Activated CD8-positive, alpha-beta memory T cell treated with anti-CD3 and anti-CD28 coated beads for 1 hour (primary cell): ENCODE measurements at places on chromosomes 11 and 22.
A peak's percentile ranks its signal among the peaks of the same experiment; 100 is the strongest.

DNA sequence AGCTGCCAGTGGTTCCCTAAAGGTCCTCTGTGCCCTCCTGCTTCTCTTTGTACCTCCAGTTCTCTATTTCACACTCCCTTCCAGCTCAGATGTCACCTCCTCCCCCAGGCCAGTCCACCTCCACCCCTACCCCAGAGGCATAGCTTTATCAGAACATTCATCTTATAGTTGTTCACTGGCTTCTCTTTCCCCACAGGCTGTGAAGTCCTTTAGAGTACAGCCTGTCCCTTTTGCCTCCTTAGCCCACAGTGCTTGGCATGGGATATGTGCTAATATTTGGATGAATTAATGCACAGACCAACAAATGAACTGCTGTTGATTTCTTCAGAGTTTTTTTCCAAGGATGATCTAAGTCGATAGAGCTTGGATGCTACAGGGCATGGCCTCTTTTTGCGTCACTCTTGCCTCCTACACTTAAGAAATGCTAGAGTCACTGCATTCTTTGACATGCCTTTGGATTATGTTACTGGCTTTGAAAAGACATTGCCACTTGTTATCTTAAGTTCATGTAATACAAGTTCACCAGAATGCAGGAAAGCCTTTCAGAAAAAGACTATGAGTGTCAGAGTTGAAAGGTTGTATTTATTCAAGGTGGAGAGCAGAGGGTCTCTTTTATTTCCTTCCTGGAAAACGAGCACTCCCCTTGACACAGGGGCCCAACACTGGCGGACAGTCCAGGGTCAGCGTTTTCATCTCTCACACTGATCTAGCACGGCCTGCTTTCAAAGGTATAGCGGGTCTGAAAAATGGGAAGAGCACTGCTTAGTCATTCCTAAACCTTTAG, 75.7 kb downstream of the PISD start:
- no peak for DNase-seq

GRCh38 chr11:66334605-66335442, 1.4 kb downstream of the RIN1 start:
- DNase-seq = no peak

- no peak for DNase-seq
These were observed 4.6 kb downstream of the CARD10 start for GRCh38 chr22:37514526-37515051.

DNA sequence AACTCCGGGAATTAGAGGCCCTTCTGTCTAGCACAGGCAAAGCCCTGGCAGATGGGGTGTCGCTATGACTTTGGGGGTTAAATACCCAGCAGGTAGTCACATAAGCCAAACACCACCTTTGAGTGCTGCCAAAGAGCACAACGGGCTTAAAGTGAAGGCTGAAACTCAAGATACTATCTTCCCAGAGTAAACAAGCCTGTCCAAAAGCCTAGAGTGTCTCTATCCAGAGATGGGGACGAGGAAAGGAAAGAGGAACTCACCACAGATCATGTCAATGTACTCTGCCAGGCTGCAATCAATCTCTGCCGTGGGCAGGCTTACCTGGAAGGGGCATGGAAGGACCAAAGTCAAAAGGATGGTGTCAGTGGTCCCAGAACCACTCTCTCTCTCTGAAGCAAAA, 14.5 kb downstream of the TMEM25 start:
- no peak for DNase-seq

GRCh38 chr22:17213976-17214375, 5.3 kb downstream of the ADA2 start:
- peak; percentile 7 for DNase-seq

DNA sequence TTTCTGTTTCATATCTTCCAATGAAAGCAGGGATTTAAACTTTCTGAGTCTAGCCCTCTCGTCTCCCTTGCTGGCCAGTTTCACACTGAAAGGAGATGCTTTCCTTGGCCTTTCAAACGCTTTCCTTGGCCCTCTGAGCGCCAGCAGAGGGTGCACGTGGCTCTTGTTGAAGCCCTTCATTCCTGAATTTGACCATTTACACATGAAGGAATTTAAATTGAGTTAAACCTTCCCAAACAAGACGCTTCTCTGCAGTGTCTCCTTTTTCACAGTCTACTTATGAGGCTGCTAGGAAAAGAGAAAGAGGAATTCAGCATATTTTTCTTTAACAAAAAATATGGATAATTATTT, 21.6 kb downstream of the NNMT start:
- DNase-seq = no peak

DNA sequence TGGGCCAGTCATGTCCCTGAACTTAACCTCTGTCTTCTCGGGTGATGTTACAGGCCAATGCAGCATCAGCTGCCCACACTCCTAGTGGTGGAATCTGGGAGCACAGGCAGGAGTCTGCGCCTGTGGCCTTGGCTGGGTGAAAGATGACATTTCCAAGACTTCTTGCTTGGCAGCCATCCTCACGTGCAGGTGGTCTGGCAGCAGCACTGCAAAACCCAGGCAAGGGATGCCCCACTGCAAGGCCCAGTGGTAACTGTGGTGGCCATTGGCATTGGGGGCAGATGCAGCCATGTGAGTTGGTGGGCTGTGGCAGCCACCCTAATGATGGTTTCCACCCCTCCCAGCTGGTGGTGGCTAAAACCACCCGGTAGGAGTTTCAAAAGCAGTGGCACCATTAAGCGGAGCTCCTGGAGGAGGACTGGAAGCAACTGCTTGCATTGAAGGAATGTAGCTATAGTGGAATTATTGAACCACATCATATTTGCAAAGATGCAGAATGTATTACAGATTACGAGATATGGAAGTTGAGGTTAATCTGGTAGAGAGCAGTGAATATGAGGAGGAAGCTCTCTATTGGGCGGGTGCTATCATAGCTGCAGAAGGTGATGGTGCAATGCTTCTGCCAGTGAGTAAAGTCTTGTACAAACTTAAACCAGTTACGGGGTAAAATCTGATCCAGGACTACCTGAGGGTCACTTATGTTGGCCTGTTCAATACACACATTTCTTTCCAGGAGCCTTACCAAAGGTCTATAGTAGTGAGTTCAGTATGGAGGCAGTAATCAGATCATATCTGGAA, 120.7 kb upstream of the TOP3B start:
- DNase-seq = no peak

GRCh38 chr22:47174096-47174495, 411.6 kb downstream of the TBC1D22A start:
- DNase-seq = no peak

DNA sequence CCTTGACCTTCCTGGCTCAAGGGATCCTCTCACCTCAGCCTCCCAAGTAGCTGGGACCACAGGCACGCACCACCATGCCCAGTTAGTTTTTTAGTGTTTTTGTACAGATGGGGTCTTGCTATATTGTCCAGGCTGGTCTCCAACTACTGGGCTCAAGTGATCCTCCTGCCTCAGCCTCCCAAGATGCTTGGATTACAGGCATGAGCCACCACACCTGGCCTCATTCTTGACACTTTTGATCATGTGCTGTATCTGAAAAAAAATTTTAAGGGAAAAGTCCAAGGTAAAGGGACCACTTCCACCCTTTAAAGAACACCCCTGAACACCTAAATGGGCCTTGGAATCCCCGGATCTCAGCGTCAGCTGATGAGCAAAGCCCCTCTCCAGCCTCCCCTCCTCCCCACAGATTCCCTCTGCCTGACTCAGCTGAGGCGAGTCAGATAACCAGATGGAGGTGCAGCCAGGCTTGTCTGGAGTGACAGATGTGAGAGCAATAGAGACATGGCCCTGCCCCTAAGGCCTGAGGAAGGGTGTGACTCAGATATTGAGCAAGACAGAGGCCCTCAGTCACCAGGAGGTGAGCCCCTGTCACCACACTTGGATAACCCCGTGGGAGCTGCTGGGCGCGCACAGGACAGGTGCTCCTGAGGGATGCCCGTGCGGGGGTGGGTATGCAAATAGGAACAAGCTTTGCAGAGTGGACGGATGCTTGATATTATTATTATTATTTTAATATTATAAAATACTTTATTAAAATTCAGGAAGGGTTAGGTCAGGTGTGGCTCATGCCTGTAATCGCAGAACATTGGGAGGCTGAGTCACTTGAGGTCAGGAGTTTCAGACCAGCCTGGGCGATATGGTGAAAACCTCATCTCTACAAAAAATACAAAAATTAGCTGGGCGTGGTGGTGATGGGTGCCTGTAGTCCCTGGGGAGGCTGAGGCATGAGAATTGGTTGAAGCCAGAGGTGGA, 5.0 kb upstream of the CCDC88B start:
- DNase-seq = no peak

DNA sequence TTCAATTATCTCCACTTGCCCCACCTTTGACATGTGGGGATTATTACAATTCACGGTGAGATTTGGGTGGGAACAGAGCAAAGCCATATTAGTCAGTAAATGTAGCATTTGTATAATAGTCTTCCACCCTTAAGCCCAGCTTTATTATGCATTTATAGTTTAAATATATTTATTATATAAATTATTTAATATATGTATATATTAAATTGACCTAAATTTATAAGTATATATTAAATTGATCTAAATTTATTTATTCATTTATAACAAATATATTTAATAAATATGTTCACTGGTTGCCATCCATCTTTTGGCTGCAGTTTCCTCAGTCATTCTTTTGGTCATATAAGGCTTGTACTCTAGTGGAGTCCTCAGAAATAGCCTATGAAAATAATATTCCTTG, 23.6 kb upstream of the CHORDC1 start:
- no peak for DNase-seq

DNA sequence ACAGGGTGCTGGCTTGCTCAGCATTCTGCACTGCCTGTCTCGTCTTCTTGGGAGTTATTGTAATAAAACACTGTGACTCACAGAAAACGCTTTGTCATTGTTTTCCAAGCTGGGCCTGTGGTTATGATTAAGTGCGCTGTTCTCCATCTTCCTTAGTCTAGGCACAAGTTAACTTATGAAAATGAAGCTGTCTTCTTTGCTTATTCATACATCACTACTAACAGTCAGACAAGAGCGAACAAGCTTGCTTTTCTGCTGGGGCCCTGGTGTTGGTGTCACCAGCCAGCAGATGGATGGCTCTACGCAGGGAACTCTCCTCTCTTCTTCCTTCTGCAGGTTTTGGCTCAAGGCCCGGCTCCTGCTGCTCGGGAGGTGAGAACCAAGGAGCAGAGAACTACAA, 380.1 kb upstream of the SYN3 start:
- no peak for DNase-seq

DNA sequence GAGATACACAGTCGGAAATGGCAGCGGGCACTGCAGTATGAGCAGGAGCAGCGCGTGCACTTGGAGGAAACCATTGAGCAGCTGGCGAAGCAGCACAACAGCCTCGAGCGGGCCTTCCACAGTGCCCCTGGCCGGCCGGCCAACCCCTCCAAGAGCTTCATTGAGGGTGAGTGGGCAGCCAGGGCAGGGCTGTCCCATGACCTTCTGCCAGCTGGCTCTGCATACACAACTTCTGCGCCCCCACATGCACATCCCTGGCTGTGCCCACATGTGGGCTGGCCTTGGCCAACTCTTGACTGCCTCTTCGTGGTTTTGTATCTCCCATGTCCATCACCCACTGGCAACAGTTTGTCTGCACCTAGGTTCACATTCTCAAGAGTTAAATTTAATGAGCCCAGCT, 81.1 kb downstream of the MORC2 start:
- DNase-seq = no peak

DNA sequence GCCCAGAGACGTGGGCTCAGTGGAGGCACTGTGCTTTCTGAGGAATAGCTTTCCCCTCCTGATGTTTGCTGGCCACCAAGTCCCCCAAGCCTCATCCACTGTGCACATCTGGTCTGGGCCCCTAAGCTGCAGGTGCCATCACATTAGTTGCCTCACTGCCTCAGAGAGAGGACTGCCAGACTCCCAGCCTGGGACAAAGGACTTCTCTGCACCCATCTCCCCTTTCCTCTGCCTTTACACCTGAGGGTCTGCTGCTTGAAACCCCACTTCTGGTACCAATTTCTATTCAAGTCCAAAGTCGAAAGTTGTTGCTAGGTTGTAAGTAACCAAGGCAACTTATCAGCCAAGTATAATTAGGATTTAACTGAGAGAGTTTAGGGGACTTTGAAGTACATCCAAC, 3.7 kb upstream of the LZTR1 start:
- DNase-seq = no peak

DNA sequence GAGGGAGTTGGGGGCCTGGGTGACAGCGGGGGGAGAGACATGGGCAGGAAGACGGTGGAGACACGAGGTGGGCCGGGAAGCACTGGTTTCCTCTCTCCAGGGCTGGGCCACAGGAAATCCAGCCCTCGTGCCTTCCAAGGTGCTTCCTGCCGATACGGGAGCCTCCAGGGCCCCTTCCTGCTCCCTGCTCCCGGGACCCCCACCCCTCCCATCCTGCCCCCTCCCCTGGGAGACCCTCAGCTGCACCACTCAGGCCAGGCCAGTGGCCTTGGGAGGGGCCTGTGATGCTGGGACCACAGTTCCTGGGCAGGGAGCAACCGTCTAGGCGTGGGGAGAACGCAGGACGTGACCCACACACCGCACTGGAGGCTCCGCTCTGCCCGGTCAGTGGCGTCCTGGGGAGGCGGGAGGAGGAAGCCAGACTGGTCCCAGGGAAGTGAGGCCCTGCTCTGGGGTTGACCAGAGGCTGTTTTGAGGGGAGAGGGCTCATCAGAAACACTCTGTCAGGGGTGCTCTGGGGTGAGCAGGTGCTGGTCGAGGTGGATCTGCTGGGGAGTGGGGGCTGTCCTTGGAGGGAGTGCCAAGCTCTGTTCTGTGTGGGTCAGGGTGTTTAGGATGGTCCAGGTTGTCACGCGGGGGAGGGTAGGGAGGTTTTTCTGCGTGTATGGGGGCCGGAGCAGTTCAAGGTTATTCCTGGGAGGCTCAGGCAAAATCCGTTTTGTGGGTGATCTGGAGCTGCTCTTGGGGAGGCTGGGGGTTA, at the start of gene SHANK3:
Gene SHANK3, plus strand, starts transcription at position 353 of the 760 bp plus-strand sequence.
- no peak for DNase-seq

DNA sequence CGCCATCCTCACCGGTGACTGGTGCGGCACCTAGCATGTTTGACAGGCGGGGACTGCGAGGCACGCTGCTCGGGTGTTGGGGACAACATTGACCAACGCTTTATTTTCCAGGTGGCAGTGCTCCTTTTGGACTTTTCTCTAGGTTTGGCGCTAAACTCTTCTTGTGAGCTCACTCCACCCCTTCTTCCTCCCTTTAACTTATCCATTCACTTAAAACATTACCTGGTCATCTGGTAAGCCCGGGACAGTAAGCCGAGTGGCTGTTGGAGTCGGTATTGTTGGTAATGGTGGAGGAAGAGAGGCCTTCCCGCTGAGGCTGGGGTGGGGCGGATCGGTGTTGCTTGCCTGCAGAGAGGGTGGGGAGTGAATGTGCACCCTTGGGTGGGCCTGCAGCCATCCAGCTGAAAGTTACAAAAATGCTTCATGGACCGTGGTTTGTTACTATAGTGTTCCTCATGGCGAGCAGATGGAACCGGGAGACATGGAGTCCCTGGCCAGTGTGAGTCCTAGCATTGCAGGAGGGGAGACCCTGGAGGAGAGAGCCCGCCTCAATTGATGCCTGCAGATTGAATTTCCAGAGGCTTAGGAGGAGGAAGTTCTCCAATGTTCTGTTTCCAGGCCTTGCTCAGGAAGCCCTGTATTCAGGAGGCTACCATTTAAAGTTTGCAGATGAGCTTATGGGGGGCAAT, 1.1 kb downstream of the NEAT1 start:
- DNase-seq = no peak

GRCh38 chr11:62410972-62411371, 7.9 kb upstream of the SCGB1A1 start:
- no peak for DNase-seq
